ENCODE measurements at places on chromosomes 12 and 14. TPM values are rescaled to one million over a fixed set of nuclear protein-coding genes. Genes with fewer than 3 reads are reported as not detected.
A peak's percentile ranks its signal among the peaks of the same experiment; 100 is the strongest.

DIO3 gene
- total RNA-seq = 1.6 TPM

DNA sequence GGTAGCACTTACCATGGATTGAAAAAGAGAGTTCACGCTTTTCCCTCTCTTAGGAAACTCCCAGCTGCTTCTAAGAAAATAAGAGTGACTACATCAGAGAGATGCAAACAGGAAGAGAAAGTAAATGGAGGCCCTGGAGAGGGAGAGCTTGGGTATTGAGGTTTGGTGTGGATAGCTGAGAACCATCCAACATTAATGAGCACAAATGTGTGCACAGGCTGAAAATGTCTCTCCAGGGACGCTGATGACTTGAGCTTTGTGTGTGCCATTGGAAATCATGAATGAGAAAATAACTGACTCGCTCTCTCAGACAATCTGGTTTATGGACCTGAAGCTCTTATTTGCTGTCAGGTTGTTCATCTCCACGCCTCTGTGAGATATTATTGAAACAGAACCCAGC lies 318.8 kb downstream of the NRXN3 start:
- no peak for DNase-seq

GRCh38 chr12:67415473-67415872 lies 146.3 kb downstream of the CAND1 start:
- DNase-seq = no peak

DNA sequence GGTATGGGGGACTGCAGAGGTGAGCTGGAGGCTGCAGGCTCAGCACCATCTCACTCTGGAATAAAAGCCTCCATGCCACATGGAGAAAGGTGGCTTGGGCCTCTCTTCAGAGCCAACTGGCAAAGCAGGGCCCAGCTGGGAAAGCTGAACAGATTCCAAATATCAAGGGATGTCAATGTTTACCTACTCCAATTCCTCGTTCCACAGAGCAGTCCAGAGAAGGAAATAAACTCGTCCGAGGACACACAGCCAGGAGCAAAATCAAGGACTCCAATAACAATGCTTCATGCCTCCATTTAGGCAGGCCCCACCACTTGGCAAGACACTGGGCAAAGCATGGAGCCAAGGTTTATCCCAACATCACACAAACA lies 36.3 kb upstream of the PNMA1 start:
- no peak for DNase-seq

GRCh38 chr14:71380271-71380670 lies 473.0 kb downstream of the PCNX1 start:
- DNase-seq = no peak

DNA sequence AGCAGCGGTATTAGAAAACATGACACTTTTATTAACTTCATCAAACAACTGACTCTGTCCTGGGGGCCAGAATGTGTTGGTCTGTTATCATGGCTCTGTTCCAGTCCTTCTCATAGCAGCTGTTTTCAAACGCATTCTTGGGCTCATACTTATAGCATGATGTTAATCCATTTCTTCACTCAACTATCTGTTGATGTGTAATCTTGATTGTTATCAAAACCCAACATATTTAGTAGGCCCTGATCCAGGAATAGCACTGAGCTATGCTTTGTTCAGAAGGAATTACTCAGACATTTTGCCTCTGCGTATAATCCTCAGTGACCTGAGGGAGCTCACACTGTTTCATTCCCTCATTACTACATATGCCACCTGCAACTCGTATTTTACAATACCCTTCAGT lies 315.9 kb downstream of the BMP4 start:
- DNase-seq = no peak

GRCh38 chr12:94618995-94619695 lies 31.2 kb downstream of the TMCC3 start:
- no peak for DNase-seq

DNA sequence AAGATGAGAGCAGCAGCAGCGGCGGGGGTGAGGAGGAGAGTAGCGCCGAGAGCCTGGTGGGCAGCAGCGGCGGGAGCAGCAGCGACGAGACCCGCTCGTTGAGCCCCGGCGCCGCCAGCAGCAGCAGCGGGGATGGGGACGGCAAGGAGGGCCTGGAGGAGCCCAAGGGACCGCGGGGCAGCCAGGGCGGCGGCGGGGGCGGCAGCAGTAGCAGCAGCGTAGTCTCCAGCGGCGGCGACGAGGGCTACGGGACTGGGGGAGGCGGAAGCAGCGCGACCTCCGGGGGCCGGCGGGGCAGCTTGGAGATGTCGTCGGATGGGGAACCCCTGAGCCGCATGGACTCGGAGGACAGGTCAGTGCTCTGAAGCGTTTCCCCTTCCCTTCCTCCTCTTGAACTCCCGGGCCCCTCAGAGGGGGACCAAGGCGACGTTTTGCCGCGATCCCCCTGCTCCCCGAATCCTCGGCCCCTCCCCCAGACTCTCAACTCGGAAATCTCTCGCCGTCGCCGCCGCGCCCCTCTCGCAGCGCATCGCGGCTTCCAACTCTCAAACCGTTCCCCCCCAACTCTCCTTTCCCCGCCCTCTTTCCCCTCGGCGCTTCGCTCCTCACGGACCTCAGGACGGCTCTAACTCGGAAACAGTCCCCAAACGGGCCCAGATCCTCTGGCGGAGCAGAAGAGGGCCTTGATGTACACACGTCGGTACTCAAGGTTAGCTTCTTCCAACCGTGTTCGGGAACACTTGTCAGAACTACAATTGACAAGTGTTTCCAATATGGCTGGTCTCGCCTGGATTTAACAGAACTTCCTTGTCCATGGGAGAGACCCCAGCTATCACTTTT lies 947 bp downstream of the AEBP2 start:
- peak; percentile 77 for DNase-seq

KLRD1 gene
- total RNA-seq = 4.8 TPM

GRCh38 chr12:110590806-110591326 lies 7.7 kb upstream of the PPTC7 start:
- DNase-seq = no peak

DNA sequence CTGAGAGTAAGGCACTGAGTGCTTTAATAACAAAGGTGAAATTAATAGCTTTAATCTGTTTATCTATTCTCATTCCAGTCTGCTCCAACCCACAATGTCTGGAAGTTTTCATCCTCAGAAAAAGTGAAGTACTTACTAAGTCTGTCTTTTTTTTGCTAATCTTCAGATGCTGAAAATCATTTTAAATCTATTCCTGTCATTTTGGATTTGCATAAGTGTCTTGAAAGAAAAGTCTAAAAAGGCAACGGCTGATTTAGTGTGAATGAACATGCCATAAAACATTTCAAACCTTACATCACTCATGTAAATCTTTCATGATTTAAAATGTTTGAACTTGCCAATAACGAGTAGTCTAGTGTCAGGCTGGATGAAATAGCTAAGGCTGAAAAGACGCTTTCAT lies 685.6 kb downstream of the RPS29 start:
- no peak for DNase-seq
